GM03348 (cell line): ENCODE measurements at places on chromosomes 16 and 17.

GRCh38 chr16:71528257-71528656, 2.0 kb downstream of the CHST4 start:
- no peak for DNase-seq

DNA sequence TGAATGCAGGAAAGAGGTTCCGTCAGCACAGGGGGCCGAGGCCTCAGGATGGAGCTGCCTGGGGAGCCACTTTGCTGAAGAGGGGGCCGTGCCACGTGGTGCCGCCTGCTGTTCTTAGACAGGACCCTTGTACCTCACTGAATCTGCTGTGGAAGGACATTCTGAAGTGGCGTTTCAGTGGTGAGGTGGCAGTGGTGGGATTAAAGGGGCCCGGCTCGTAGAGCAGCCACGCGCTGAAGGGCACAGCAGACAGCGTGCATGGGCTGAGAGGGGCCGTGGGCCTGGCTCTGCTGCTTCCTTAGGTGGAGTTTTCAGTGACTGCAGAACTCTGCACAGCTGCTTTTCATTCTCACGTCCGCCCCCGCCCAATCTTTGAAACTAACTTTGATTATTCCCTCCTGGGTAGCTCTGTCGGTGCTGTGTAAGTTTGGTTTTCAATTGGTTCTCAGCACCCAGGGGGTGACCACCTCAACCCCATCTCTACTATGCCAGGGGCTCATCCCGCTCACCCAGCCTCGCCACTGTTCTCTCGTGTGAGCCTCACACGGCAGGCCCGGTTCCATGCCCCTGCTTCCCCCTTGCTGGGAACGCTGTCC, 70.3 kb downstream of the SEC14L1 start:
- no peak for DNase-seq

GRCh38 chr16:84446084-84446483, 58.4 kb downstream of the MEAK7 start:
- DNase-seq = no peak

DNA sequence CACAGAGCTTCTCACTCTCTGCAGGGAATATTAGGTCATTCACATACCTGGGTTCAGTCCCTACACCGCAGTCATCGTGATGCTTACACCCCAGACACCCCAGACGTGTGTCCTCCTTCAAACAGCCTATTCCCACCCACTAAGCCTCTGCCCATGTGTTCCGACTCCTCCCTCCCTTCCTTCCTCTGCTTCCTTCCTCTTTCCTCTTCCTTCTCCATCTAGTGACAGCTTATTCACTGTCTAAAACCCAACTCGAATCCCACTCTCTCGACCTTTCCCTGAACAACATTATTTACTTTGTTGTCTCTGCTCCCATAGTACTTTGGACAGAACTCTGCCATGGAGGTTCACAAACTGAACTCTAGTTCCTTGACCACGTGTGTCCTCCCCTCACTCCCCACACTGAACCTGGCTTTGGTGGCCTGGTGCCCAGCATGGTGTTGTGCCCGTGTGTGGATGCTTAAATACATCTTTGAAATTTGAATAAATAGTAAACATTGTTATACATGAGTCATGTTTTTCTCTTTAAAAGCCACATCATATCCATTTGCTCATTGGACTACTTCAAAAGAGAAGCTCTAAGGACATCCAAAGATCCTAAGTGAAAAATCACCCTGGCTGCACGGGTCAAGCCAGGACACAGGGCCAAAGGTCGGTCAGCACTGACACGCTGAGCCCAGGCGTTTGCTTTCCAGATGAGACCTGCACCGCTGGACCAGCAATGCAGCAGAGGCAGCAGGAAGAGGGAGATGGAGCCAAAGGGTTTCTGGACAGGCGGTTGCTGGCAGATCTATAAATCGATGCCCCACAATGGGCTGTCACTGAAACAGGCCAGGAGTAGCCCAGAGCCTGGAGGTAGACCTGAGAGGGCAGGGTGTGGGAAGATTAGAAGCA, 14.1 kb upstream of the G6PC1 start:
- DNase-seq = no peak

DNA sequence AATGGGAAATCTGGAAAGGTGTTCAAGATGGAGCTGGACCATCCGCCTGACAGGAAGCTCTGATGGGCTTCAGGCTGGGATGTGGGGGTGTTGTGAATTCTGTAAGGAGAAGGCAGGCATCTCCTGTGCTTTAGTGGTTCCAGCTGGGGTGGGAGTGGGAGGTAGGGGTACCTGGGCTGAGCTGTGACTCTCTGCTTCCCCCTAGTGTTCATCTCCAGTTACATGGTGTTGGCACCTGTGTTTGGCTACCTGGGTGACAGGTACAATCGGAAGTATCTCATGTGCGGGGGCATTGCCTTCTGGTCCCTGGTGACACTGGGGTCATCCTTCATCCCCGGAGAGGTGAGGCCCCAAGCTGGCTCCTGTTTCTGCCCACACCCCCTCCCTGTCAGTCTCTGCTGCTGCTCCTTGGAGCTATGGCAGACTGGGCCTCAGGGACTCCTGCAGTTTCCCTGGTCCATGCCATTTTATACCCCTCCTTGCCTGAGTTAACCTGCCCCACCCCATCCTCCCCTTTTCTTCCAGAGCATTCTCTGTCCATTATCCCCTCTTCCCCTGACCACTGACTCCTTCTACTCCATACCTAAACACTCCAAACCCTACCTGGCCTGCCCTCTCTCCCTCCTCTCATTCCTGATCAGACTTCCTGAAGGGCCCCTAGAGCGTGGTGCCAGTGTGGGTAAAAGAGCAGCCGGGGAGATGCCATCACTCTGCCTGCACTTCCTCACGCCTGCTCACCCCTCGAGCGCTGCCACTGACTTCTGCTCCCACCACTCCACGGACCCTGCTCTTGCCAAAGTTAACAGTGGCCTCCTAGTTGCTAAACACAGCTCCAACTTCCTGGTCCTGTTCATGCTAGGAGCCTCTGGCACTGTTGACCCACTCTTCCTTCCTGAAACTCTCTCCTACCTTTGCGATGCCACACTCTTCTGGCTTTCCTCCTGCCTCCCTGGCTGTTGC, 3.4 kb downstream of the SPNS1 start:
- DNase-seq = no peak

- DNase-seq = no peak
Measured at GRCh38 chr17:79071161-79071740, 3.4 kb upstream of the ENGASE start.

DNA sequence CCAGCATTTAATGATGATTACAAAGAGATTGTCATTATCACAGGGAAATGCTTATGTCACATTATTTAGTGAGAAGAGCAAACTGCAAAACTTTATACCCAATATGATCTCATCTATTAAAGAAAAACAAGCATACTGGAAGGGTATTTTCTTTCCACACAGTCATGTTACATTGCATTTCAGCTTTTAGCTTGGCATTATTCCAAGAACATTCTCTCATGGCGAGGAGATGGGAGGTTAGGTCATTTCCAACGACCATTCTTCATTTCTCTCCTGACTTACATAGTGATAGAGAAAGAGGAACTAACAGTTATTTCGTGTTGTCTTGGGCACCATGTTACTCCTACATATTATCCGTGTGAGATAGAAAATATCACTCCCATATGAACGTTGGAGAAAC, 309.4 kb upstream of the XYLT1 start:
- no peak for DNase-seq

DNA sequence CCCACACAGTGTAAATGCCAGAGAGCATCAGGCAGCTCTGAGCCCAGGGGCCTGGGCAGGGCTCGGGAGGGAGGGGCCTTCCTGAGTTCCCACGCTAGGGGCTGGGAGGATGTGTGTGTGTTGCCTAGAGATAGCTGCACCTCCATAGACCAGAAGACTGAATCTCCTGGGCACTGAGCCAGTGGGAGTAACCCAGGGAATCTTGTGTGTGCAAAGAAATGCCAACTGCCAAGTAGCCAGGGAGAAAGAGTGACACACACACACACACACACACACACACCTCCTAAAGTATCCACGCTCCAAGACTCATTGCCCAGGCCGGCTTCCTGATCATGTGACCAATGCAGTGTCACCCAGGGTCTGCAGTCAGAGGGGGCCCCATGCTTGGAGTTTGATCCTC, 166.2 kb upstream of the RPL38 start:
- no peak for DNase-seq

- peak; percentile 90 for DNase-seq
Measured at GRCh38 chr16:2035431-2036199, 8.9 kb downstream of the NHERF2 start.

DNA sequence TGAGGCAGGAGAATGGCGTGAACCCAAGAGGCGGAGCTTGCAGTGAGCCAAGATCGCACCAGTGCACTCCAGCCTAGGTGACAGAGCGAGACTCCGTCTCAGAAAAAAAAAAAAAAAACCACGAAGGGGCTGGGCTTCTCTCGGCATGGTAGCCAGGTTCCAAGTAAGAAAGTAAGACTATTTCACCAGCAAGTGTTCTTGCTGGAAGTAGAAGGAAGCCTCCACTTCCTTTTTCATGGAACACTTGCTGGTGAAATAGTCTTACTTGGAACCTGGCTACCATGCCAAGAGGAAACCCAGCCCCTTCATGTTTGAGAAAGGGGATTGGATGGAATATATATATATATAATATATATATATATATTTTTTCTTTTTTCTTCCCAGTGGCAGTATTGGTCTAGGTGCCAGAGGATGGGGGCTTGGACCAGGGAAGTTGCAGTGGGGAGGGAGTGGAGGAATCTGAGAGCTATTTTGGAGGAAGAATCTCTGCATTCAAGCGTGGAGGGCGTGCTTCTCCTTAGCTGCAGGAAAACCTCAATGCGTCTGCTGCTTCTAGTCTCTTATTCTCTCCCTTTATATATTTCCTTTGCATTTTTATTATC, 7.2 kb upstream of the N4BP1 start:
- DNase-seq = no peak

GRCh38 chr17:56779898-56780777, 53.6 kb downstream of the C17orf67 start:
- peak; percentile 88 for DNase-seq

DNA sequence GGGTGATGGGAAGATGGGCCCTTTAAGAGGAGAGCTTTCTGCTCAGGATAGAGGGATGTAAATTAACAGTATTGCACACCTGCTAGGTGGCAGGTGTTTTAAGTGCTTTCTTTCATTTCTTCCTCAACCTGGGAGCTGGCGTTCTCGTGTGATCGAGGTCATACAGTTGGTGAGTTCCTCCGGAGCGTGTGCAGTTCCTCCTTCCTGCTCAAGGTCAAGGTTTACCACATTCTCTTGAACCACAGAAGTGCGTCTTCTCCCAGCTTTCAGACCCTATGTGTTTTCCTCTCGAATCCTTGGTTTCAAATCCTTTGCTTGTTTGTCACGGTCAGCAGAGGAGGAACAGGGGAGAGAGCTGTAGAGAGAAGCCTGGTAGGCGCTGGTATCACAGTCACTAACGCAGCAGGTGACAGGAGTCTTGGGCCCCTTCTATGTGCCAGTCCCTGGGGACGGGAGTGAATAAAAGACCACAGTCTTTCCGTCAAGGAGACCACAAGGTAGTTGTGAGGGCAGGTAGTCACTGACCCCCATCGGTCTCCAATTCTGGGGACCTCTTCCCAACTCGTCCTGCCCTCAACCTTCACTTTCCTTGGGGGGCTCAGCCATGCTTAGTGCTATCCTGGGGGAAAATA, 791 bp downstream of the DNAI2 start:
- DNase-seq = no peak

DNA sequence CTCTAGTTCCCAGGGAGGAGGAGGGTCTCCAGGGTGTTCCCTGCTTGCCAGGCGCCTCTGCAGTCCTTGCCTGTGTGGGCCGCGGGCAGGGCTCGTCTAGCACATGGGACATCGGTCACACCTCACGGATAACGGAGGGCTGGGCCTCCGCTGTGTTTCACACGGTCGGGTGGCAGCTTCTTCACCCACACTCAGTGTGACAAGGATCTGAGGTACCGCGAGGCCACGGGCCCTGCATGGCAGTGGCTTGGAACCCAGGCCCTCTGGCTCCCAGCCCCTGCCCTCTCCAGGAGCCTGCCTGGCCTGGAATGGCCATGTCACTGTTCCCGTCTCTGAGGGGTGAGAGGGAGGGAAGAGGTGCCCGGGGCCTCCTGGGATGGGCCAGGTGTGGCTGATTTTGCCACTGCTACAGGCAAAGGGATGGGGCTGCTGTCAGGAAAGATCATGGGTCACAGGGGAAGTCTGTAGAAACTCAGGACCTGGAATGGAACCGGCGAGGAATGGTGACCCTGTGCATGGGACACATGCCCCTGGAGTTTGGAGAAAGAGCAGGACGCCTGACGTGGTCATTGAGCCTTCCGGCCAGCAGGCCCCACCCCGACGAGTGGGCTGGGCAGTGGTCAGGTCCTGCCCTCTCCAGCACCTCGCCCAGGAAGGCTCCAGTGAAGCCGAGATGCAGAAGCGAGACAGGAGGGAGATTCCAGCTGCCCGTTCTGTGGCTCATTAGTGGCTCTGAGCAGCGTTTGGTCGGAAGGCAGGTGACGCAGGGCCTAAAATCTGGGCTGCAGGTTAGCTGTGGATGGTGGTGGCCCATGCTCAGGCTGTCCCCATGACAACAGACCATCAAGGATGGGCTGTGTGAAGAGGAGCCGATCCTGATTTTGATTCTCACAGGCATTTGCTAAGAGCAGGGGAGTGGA, 76.5 kb upstream of the GSE1 start:
- no peak for DNase-seq

DNA sequence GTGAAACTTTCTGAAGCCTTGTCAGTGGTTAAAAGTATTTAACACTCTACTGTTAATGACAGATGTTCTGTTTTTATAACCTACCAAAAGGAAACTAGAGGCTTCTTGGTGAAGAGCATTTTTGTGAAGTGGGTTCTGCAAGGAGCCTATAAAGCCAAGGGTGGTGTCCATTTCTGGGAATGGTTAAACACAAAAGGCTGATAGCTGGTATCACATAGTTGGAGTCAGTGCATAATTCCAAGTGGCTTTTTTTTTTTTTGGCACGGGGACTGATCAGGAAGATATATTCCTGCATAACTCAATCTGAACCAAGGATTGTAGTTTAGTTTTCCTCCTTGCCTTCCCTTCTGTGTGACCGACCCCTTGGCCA, 27.6 kb upstream of the KPNB1 start:
- DNase-seq = no peak

- peak; percentile 96 for DNase-seq
Measured at GRCh38 chr16:50368410-50369132, at the start of gene BRD7. BRD7 (minus strand) TSS chr16:50368988; CDS start chr16:50368774, 214 bp downstream.

- no peak for DNase-seq
Measured at GRCh38 chr17:79152636-79153035, 78.0 kb downstream of the ENGASE start.

GRCh38 chr17:44272321-44272951, 4.5 kb upstream of the SLC4A1 start:
- DNase-seq = no peak

GRCh38 chr17:58997756-58998553, 108.7 kb downstream of the TRIM37 start:
- no peak for DNase-seq

- DNase-seq = no peak
Measured at GRCh38 chr17:1792495-1793446, 30.9 kb downstream of the SERPINF1 start.
